CD4-positive, alpha-beta T cell treated with Interleukin-6 for 4 hours (primary cell): ENCODE measurements at places on chromosomes 1 and 21.

DNA sequence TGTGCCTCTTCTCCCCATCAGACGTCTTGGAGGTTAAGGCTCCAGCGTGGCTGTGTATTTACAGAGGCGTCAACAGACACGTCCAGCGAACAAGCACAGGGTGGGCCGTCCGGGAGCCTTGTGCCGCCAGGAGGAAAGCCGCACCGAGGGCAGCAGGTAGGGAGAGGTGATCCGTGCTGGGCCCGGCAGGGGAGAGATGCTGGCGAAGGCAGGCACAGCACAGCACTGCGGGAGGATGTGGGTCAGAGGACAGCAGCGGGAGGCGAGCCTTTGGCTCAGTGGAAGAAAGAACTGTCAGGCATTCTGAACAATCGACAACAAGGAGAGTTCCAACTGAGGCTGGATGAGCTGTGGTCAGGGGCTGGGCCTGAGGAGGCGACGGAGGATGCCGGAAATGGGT is 144.1 kb upstream of the TNR start:
- DNase-seq = no peak

- DNase-seq = no peak
Observed at GRCh38 chr1:222187566-222188332, 360.2 kb downstream of the HHIPL2 start.

DNA sequence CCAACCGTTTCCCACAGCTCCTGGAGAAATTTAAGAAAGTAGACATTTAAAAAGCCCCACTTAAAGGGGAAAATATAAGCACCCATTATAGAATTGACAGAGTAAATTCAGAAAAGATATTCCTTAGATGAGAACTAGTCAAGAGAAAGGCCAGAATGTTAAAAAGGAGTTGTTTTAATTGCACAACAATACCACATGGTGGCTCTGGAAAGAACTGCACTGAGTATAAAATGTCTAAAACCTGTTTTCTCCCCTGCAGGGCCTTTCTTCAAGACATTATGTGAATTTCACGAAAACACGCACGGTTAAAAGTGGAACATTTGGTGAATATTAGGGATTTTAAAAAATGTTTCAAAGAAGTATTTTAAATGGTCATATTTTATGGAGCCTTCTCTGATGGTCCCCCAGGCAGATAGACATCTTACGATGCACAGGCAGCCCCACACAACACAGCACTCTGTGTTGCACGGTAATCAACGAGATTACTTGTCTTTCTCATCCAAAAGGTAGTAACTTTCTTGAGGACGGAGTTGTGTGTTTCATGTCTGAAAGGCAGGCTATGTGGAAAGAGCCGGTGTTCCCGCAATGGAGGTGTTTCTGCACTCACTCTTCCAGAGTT is 101.9 kb downstream of the PRRX1 start:
- DNase-seq = no peak

DNA sequence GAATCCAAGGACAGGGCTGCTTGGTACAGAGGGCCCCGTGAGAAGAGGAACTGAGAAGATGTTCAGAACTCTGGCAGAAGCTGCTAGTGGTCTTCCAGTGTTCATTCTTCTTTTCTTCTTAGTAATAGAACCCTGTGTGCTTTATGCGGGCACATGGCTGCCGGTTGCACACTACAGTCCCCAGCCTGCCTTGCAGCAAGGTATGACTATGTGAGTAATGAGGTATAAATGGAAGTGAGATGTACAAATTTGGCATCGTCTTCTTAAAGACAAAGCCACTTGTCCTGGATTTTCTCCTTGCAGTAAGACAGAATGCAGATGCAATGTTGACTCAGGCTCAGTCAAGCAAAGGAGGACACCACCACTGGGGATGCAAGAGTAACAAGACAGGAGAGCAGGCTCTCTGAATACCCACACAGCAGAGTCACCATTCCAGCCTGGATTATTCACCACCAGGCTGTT is 15.0 kb upstream of the ATP1B1 start:
- DNase-seq = no peak

DNA sequence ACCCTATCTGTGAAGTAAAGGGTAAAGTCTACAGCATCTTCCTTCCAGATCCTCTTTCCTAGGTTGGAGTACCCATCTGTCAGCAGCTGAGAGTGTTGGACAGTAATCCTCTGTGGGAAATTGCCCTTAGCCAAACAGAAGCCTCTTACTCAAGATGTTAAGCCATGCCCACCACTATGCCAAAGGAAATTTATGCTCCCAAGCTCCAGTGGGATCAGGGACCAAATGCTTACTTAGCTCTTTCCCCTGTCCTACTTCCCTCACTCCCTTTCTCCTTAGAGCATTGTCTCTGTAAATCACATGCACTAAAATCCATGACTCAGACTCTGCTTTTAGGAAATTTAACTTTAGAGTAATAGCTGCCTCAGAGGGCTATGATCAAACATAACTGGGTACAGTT is 254.0 kb downstream of the BRINP2 start:
- DNase-seq = no peak

DNA sequence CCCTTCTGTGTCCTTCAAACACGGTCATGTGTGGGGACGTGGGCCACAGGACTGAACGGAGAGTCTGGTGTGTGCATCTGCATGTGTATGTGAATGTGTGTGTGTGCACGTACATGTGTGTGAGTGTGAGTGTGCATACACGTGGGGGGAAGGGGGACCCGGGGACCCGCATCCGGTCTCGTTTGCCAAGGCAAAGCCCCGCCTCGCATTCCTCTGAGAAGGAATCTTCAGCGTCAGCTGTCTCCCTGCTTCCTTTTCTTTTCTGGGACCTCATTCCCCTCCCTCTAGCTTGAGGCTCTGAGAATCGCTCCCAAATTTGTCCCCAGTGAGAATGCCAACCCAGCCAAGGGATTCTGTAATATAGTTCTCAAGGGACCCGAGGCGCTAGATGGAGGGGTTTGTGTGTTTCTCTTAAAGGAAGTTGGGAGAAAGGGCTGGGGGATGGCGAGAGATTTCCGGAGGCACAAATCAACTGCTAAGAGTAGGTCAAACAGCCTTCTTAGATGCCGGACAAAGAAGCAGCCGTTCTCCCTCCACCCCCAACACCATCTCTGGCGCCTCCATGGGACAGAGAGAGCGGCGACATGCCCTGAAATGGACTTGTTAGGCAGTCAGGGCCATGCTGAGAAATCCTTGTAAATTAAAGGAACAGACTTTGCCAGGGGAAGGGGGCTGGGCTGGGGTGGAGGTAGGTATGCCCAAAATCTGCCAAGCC is 6.6 kb downstream of the IFFO2 start:
- DNase-seq = peak; percentile 47

DNA sequence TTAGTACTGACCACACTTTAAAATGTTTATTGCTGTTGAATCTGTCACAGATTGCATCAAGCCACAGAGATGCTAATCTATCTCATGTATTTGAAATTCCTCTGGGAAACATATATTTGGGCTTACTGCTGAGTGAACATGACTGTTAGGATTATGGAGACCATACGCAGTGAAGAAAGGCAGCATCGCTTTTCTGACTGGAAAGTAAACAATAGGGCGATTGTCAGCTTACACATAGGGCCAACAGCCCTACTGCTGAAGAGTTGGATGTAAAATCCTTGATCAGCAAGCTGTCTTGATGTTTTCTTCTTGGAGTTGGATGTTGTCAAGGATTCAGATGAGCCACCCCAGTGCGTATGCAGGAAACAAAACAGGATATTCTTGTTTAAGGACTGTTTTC is 368.7 kb upstream of the ADGRL2 start:
- no peak for DNase-seq

DNA sequence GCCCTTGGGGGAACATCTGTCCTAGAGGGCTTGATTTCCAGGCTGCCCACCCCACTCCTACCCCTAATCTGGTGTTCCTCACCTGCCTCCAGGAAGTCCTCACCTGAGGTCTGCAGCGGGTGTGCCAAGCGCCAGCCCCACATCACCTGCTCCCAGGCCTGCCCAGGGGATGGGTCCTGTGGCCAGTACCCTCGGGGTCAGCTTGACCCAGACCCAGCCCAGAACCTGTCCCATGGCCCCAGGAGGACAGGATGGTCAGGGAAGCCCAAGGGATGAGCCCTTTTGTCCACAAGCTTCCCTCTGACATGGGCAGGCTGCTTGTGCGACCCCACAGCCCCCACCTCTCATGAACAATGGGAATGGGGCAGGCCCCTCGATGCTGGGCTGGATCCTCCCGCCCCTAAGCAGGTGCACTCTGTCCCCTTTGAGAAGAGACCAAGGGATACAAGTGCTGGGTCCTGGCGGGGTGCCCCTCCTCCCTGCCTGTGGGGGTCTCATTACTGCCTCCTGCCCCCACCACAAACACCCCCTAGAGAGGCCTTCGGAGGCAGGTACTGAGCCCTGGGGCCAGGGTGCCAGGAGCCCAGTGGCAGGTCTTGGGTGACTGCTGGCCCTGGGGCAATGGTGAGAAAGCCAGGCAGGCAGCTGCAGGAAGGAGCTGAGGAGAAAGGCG is 3.2 kb downstream of the MIB2 start:
- no peak for DNase-seq

GRCh38 chr1:232704256-232704655 is 74.3 kb upstream of the SIPA1L2 start:
- DNase-seq = no peak

GRCh38 chr1:231460614-231461013 is 38.5 kb upstream of the EGLN1 start:
- DNase-seq = peak; percentile 36

DNA sequence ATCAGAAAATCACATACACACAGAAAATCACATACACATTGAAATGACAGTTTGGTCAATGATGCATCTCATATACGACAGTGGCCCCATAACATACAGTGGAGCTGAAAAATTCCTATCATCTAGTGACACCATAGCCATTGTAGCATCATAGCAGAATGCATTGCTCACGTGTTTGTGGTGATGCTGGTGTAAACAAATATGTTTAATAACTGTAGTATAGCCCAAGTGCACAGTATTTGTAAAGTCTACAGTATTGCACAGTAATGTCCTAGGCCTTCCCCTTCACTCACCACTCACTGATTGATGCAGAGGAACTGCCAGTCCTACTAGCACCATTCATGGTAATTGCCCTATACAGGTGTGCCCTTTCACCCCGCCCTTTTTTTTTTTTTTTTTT is 30.1 kb upstream of the RUNX1 start:
- no peak for DNase-seq

DNA sequence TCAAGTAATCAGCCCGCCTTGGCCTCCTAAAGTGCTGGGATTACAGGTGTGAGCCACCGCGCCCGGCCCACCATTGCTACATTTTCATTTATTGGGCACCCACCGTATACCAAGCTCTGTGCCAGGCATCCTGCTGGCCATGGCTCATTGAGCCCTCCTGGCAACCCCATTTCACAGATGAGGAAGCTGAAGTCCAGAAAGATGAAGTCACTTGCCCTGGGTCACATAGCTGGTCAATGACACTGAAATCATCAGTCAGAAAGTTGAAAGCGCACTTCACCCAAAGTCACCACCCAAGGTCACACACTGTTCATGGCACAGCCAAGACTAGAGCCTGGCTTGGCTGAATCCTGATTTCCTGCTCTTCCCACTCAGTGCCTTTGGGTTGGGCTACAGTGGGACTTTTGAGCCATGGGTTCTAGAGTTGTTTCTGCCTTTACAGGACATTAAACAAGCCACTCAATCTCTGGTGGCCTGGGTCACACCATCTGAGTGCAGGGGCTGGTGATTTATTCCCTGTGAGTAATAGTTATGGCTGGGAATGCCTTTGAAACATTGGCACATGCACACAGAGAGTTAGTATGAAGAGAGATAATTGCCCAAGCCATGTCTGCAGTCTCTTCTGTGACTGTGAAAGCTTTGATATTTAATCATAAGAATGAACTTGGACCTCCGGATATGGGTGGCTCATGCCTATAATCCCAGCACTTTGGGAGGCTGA is 16.0 kb upstream of the ARHGEF10L start:
- DNase-seq = no peak

DNA sequence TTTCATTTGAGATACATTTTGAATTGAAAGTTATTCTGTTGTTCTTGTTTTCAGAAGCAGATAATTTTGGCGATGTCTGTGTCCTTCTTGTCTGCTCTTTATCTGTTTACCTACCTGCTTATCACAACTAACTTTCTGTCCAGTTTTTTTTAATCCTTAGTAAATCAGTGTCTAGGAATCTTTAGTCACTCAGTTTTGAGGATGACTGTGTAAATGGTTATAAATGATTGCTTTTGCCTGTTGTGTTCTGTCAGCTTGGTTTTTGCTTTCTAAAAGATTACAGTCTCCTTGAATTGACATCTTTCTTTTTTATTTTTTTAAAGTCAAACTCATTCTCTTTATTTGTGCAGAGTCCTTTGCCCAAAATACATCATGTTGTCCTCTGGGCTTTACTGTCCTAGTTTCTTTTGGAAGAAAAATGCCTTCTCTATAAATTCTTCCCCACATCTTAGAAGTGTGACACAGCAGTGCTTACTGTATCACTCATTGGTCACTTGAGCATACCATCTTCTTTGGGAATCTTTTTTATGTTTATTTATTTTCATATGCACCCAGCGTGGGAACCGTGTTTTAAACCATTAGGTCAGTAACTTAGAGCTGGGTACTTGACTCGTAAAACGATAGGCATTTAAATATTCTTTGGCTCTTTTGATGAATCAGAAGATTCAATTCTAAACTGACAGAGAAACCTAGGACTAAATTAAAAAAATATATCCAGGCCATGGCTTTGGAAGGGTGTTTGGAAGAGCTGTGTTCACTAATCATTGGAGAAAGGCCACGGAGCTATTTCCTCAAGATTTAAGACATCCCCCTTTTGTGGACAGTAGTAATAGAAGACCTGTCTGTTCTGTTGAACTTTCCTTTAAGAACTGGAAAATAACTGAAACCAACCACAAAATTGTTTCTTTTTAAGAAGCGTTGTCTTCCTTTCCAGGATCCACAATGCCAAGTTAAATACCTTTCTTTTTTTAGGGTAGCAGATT is 20.9 kb downstream of the LAMC1 start:
- no peak for DNase-seq

- DNase-seq = peak; percentile 11
Observed at GRCh38 chr1:231613419-231614349, 12.9 kb upstream of the DISC1 start.

DNA sequence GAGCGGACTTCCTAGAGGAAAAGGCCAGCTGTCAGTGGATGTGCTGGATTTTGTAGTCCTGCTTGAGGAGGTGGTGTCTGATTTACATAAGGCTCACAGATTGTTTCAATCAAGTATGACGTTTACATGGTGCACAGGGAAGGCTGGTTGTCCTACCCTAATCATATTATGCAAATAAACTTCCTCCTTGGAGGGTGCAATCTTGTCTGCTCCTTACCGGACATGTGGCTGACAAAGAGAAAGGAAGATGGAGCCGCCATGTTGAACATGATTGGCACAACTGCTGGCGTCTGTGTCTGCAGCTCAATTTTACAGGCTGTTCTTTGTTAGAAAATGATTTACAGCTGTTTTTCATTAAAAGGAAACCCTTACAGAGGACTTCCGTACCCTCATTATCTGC is 1656.1 kb downstream of the KCNT2 start:
- no peak for DNase-seq

DNA sequence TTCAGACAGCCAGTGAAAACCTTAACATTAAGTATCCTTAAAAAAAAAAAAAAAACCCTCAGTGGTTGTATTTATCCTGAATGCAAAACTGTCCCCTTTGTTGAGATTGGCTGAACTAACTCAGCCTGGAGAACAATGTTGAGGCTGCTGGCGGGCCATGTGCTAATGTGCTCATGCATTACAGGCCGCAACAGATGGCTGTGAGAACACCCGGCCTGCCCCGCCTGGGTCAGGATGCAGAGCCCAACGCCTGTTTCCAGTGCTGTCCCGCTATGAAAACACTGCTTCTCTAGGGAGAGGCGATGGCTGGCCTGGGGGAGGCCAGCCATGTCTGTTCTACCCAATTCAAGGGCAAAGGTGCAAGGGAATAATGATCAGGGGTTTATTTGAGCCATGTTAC is 13.8 kb downstream of the OLIG2 start:
- DNase-seq = no peak

GRCh38 chr1:153612755-153613331 is at the start of gene S100A16:
Gene S100A16 (minus strand): TSS chr1:153613137. CDS start chr1:153608151, 4,986 bp downstream.
- no peak for DNase-seq
